Nucleus accumbens (tissue), 56 donors: ENCODE measurements at places on chromosomes 4 and X.

- DNase-seq, result no peak
These were observed 52.2 kb upstream of the HGFAC start for GRCh38 chr4:3389233-3390215.

DNA sequence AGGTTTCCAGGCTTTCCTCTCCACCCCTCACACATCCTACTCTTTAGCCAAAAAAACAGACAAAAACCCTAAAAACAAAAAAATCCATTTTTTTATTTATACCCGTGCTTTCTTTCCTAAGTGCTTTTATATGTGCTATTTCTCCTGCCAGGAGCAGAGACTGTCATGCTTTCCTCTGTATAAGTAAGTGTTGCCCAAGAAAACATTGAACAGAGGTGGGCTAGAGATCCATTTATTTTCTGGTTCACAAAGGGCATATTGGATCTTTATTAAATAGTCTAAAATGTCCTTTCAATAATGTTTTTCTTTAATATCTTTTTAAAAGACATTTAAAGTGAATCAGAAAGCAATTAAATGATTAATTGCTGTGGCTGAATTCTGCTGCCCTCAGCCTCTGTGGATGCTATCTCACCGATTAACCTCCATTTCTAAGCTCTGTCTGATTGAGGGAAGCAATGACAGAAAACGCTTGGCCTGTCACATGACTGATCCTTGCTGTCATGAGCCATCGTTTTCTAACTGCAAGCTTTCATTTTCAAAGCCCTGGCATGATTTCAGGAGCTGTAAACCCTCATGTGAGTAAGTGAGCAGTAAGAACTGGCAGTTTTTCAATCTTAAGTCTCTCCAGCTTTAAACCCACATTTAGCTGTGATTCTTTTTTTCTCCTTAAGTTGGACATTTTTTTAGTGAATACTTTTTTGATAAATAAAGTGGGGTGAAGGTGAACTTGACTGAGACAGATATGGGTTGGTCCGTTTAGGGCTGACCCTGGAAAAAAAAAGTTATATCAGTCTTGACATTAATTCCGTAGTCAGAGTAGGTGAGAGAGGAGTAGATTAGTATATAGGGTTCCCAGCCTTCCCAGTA, 180.7 kb upstream of the PGRMC2 start:
- DNase-seq, result peak; percentile 26

DNA sequence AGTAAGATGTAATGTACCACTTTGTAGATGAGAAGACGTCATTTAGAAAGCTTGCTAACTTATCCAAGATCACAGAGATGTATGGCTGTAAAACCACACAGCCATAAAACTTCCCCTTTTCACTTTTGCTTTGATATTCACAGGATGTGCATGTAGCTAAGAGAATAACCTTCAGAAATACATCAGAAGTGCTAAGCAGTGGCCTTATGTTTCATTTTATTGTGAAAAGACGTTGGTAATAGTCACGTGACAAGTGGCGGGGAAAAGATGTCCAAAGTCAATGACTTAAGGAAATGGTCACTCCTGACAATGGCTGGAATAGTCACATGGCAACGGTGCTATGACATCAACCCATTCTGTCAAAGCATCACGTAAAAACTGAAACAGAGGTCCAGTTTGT, 12.9 kb upstream of the WDR17 start:
- DNase-seq, result no peak

DNA sequence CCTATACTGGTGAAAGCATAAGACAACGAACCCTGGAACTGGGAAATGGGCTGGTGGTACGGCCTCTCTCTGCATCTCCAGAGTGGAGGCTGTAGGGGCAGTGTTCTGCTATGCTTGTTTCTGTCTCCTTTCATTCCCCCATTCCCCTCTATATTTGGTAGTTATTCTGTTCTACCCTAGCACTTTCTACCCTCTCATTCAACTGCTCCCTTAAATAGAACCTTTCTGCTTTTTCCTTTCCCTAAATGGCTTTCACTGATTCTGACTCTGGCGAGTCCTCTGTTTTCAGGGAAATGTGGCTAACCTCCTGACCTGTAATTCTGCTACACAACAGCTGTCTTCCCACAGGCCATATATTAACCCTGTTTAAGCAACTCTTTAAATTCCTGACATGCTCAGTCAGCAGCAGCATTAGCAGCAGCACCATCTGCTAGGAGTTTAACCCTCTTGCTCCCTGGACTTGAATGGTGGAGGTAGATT, 94.2 kb downstream of the CXCL13 start:
- no peak for DNase-seq

DNA sequence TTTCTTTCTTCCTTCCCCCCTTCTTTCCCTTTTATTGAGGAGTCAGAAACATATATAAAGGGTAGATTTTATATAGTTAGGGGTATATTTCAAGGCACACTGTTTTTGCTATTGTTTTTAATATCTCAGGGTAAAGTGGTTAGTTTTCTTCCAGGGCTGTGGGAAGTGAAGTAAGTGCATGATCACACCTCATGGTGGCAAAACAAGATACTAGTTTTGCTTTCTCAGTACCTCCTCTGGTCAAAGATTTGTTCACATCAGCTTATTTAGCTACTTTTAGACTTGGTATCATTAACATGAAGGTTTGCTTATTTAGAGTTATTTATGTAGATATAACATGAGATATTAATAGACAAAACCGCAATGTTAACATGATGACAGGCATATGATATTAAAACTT, 21.8 kb downstream of the ADAM29 start:
- DNase-seq, result no peak

DNA sequence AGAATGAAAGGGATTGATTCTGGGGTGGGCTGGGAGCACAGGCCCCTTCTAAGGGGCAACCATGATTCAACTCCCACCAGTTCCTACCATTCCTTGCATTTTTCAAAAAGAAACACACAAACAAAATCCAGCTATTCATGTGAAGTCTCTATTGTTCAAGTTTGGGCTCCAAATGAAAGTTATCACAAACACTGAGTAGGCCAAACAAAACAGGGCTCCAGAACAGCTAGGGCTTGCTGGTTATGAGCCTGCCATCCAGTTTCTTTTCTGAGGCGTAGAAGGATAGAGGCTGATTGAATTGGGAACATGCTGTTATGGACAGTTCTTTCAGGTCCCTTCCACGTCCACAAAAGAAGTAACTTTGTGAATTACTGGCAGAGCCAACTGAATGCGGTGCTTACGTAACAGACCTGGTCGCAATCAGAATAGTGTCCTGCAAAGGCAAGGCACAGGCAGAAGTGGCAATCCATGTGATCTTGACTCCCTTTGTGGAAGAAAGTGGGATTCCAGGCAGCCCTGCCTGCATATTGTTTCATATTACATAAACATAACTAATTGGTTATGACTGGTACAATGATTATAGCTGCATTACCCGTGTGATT, 244.5 kb downstream of the SCFD2 start:
- DNase-seq, result no peak

- DNase-seq, result no peak
These were observed 16.3 kb upstream of the DRD5 start for GRCh38 chr4:9765091-9765490.

GRCh38 chr4:2406920-2407319, 11.5 kb downstream of the ZFYVE28 start:
- no peak for DNase-seq

DNA sequence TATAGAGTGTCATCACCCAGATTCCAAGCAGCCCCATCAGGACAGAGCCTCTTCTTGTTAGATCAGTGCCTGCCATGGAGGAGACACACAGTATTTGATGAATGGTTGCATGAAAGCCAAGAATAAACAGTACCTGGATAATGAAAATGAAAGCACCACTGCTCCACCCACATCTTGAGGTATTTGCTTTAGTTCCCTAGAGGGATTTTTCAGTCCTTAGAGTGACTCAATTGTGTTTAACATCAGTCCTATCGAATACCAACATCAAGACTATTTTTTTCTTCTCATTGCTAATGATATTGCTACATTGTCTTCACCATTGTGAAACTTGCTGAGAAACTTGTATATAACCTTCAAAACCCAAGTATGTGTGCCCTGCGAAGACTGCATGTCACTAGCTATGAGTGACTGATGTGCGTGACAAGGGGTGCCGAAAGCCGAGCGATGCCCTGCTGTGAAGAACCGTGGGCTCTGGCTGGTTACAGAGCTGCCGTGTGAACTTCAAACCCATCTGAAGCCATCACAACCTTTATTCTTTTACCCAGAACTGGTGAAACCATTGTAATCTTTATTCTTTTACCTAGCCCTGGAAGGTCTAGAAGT, 211.3 kb upstream of the FAT1 start:
- no peak for DNase-seq

DNA sequence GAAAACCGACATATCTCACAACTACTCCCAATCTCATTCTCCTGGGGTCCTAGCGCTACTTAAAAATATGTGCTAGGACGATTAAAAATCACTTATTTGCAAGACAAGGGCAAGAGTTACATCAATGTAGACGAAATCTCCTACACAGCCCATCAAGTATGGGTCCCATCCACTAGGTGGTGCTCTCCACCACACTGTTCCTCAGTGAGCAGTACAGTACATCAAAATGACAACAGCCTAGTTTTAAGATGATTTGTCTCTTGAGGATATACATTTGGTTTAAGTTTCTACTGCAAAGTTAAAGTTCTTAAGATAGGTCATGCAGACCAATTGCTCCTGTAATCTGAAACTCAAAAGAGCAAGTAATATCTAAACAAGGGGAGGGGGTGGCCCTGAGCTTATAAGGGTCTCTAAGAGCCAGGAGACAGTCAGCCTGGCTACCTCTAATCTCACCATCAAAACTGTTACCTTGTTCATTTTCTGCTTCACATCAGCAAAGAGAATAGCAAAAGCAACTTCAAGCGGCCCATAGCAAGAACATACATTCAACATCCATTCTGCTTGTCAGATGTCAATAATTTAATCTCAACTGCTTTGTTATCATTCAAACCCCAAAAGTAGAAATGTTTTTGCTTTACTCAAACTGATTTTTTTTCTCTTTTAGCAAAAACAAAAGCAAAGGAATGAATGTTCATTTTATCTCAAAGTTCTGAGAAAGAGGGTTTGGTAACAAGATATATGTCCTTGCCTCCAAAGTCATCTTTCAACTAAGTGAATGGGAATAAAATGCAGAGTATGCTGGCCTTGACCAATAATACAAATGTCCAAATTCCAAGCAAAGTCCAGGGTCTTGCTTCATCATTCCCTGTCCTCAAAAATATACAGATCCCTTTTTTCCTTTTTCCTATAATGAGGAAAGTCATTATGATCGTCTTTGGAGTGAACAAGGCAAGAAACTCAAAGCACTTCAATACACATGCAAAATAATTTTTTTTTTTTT, 53.1 kb downstream of the STX18 start:
- DNase-seq, result no peak

- DNase-seq, result no peak
These were observed 54.6 kb downstream of the GAB1 start for GRCh38 chr4:143391261-143391660.

GRCh38 chr4:153438916-153439756, 27.0 kb upstream of the TMEM131L start:
- DNase-seq, result no peak

- no peak for DNase-seq
These were observed 31.1 kb downstream of the METTL14 start for GRCh38 chr4:118716304-118716703.

DNA sequence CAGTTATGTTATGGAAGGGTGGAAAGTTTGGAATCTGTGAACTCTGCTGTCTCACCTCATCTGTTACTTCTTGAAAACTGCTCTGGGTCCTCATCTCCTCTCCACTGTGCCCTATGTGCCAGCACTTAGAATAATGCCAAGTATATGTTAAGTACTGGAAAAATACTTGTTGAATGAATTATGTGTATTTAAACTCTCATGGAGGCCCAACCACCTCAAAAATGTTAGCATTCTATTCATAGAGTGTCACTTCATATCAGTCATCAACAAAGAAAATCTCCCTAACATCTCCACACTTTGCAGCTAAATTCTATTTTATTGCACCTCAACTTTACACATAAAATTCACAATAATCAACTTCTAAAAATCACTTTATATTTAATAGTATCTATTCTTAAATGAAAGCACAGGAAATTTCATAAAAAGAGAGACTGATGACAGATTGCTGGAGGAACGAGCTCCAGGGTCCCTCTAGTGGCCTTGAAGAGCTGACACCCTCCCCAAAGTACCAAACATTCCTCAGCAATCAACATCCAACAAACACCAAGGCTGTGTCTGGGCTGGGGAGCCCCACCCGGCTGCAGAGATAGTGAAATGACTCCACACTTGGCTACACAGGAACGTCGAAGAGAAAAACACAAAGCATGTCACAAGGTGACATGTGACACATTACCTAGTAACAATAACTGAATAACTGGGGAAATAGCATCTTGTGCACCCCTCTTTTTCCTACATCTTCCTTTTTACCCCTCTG, 45.8 kb downstream of the SLC39A8 start:
- DNase-seq, result no peak

DNA sequence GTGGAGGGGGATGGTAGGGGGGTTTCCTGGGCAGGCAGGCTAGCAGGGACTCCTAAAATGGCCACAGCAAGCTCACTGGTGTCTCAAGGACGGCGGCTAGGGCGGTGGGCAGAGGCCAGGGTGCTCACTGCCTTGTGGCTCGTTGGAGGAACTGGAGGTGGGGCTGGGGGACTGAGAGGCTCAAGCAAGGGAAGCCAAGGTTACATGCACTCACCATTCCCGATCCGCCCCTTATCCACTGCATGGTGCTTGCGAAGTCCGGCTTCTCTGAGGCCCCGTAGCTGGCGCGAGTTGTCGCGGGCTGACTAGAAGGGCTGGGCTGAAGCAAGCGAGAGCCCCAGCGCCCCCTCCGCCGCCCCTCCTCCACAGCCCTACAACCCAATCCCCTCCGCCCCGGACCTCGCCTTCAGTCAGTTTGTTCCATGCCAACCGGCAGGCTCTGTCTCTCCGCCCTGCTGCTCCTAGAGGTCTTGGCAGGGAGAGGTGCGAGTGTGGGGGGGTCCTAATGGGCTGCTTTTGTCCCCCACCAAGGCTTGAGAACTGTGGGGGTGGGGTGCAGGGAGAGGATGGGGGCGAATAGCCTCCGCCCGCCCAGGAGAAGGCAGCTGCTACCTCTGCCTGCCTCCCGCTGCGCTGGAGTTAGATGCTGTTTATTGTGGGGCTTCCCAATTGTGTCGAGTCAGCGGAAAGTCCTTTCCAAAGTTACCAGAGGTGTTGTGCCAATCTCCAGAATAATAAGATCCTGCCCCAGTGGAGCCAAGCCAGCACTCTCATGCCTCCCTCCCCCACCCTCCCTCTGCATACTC, at the start of gene ARHGEF9:
TSS of gene ARHGEF9 (minus strand) at position 313 of the 806 bp plus-strand sequence. CDS start at position 244, 69 bp downstream.
- peak; percentile 0 for DNase-seq

GRCh38 chr4:7158991-7159390, 33.3 kb upstream of the SORCS2 start:
- no peak for DNase-seq

DNA sequence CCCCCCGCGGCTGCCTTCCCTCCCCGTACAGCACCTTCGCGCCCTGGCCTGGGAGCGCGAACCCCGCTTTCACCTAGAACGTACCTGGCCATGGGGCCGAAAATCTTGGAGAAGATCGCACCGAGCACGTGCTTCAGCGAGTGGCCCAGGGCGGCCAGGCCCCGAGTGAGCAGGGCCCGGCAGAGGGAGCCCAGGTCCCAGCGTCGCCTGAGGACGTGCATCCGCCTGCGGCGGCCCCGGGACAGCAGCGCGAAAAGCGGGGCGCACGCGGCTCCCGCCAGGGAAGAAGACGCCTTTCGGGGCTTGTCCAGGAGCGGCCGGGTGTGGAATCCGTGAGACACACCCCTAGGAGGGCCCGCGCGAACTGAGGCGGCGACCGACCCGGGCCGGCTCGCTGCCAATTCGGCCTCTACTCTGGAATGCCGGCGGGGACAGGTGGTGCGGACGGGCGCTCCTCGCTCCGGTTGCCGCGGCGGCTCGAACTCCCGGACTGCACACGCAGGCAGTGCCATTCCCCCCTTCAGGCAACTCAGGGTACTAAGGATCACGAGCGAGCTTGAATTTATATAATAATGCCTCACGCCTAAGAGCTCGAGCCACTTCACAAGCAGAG, at the start of gene HS6ST2:
TSS of gene HS6ST2 (minus strand) at position 539 of the 613 bp plus-strand sequence.
- no peak for DNase-seq
